ENCODE measurements at places on chromosomes 11 and 22.

DNA sequence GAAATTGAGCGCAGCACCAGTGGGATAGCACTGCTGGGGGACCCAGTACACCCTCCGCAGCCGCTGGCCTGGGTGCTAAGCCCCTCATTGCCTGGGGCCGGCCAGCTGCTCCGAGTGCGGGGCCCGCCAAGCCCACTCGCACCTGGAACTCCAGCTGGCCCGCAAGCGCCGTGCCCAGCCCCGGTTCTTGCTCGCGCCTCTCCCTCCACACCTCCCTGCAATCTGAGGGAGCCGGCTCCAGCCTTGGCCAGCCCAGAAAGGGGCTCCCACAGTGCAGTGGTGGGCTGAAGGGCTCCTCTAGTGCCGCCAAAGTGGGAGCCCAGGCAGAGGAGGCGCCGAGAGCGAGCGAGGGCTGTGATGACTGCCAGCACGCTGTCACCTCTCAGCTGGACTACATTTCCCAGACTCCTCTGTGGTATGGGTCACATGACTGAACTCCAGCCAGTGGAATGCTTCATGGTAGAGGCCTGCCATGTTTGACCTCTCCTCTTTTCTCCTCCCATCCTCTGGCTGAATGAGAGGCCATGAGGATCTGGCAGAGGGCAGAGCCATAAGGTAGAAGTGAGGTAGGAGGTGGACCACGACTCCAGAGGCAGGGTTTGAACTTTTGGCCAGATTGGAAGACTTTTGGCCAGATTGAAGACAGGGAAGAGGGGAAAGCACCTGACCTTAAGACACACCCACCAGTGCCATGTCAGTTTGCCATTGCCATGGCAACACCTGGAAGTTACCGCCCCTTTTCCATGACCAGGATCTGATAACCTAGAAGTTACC is 6.2 kb downstream of the MRGPRD start:
- no peak for DNase-seq

GRCh38 chr11:35367491-35367890 is 51.9 kb downstream of the SLC1A2 start:
- DNase-seq, result no peak

DNA sequence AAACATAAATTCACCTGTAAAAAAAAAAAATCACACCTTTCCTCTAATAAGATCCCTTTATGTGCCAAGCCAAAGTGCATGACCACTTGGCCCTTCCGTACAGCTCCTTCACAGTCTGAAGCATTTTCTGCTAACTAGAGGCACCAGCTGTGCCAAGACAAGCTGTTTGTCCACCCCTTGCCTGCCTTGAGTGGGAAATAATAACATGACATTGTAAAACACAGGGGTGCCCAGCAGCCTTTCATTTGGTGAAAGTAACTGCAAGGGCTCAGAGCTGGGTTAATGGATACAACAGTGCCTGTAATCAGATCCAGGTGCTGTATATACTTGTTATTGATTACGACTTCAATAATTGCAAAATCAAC is 59.2 kb downstream of the DDIAS start:
- no peak for DNase-seq

DNA sequence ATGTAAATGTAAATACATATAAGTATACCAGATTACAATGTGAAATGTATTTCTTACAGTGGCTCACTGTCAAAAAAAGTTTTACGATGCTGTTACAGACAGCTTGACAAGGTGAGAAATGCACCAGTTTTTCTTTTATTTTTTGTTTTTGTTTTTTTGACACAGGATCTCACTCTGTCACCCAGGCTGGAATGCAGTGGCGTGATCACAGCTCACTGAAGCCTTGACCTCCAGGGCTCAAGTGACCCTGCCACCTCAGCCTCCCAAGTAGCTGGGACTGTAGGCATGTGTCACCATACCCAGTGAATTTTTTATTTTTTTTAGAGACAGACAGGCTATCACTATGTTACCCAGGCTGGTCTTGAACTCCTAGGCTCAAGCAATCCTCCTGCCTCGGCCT is 9.2 kb downstream of the CCDC73 start:
- no peak for DNase-seq

DNA sequence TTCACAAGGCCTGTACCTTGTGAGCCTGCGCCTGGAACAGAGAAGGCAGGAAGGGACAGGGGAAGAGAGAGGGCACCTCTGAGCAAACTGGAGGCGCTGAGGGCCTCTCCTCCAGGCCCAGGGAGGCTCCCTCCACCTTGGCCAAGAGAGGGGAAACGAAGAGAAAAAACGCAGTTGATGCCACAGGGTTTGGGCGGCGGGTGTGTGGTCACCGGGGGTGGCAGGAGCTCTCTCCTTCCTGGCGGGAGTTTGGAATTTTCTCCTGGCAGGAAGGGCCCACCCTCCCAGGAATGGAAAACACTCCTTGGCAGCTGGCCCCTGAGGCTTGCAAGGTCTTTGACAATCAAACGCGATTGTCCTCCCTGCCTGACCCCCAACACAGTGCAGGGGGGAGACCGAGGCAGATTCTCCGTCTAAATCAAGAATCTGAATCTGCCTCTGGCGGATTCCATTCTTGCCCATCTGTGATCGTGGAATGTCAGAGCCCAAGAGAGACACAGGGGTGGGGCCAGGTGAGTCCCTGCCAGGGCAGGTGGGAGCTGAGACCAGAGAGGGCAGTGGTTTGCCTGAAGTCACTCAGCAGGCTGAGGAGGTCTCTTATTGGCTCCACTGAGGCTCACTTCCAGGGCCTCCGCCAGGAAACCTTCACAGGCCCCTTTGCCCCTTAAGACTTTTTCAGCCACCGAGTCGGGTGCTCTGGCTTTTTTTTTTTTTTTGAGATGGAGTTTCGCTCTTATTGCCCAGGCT is 21.0 kb downstream of the RPL3 start:
- DNase-seq, result no peak

DNA sequence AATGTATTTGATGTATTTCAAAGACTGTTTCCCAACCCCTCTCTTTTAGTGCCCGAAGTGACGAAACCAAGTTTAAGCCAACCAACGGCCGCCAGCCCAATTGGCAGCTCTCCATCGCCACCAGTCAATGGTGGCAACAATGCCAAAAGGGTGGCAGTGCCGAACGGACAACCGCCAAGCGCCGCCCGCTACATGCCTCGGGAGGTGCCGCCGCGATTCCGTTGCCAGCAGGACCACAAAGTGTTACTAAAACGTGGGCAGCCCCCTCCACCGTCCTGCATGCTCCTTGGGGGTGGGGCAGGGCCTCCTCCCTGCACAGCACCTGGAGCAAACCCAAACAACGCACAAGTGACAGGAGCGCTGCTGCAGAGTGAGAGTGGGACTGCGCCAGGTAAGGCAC is 84.1 kb downstream of the TNRC6B start:
- DNase-seq, result no peak

Data from activated effector memory CD4-positive, alpha-beta T cell treated with Interleukin-2 at 50 U/mL for 16 hours (primary cell).